Umbilical cord (tissue), 2 donors: ENCODE measurements at places on chromosomes 4 and X. TPM values are rescaled to one million over a fixed set of nuclear protein-coding genes. Genes with fewer than 3 reads are reported as not detected.

TLR10 gene
- 2.9 TPM for total RNA-seq

RHOXF1 gene
- total RNA-seq: not detected

TBC1D8B gene
- 21.7 TPM for total RNA-seq

OPN1MW gene
- not detected for total RNA-seq
